Activated CD8-positive, alpha-beta T cell treated with anti-CD3 and anti-CD28 coated beads for 36 hours (primary cell): ENCODE measurements at places on chromosomes 6 and 20.

DNA sequence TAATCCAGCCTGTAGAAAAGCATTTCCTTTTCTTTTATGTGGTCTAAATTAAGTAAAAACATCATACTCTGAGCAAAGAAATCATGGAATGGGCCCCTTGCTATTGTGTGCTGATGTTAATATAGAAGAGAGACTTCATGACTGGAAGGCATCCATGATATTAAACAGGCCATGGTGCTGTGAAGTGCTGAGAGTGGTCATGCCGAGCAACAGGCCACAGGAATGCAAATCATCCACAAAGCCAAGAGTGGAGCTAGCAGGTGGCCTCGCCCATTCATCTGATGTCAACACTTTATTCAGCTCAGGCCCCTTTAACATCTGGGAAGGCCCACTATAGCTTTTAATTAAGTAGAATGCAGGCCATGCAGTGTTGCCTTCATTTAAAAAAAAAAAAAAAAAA, 115.2 kb upstream of the HMGCLL1 start:
- no peak for DNase-seq

DNA sequence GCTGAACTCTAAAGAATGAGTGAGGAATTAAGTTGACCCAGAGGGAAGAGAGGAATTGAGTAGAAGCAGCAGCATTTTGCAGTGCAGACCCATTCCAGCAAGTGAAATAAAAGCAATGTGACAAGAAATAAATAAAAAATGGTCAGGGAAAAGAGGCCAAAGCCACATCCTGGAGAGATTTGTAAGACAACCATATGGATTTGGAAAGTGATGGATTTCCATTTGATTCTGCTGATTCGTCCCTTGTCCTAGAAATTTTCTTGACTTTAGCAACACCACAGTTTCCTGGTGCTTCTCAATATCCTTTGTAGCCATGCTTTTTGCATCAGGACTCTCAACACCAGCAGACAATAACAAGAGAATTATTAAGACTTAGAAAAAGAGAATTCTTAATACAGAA, 29.8 kb downstream of the ANKEF1 start:
- no peak for DNase-seq

DNA sequence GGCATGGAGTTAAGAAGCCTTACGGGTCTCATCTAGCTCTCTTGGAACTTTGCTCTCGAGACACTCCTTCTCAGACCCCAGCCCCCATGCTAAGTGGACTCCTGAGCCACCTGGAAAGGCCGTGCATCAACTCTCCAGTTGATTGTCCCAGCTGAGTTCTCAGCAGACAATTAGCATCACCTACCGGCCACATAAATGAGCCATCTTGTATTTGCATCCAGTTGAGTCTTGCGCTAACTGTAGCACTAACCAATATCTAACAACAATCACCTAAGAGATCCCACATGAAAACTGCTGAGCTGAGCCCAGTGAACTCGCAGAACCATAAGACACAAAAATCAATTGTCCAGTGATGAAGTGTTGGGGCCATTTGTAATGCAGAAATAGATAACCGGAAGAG, 49.7 kb downstream of the PCNA start:
- no peak for DNase-seq

- no peak for DNase-seq
These were observed 76.8 kb downstream of the BMP6 start for GRCh38 chr6:7802662-7803061.

DNA sequence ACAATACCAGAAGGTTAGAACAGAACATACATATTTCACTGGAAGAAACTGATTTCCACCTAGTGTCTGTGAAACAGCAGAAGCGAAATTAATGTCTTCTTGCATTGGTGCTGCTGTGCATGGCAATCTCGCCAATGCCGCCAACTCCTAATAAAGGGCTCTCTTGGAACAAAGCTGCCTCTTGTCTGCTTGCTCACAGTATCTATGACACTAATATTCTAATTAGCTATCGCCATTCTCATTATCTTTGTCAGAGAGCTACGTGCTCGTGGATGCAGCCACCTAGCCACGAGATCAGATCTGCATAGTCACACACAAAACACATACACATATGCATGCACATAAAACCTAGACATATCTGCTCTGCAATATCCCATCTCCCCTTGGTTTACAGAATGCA, 145.9 kb upstream of the OLIG3 start:
- no peak for DNase-seq

- peak; percentile 33 for DNase-seq
These were observed 1.3 kb upstream of the NDUFAF4 start for GRCh38 chr6:96899019-96899418.

GRCh38 chr20:1900321-1900801, 5.2 kb downstream of the SIRPA start:
- peak; percentile 11 for DNase-seq

DNA sequence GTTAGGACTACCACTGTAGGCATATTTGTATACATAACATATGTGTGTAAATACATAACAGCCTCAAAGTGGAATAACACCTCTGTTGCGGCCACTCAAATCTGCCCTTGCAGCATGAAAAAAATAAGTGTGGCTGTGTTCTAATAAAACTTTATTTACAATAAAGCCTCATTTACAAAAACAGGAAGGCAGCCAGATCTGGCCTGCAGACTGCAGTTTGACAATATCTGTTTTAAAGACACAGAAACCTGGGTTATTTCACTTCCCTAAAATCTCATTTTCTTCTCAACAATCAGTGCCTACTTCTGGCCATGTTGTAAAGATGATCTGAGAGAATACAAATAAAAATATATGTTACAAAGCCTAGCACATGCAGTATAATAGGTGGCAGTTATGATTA, 53.9 kb upstream of the SCML4 start:
- DNase-seq = no peak

DNA sequence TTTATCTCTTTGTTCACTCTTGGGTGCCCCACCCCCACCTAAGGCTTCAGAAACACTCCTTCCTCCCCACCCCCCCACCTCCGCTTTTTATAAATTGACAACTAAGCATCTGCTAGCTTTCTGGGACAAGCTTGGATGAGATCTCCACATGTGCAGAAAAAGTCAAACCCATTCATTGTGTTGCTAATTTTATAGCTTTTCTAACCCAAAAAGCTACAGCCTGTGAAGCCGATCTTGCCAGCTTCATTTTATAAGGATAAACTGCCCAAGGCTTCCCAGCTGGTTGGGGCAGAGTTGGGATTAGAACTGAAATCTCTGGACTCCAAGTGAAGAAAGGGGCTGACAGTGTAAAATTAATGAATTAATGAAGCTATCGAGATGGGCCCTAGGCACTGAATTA, 24.1 kb downstream of the BPIFB4 start:
- no peak for DNase-seq

DNA sequence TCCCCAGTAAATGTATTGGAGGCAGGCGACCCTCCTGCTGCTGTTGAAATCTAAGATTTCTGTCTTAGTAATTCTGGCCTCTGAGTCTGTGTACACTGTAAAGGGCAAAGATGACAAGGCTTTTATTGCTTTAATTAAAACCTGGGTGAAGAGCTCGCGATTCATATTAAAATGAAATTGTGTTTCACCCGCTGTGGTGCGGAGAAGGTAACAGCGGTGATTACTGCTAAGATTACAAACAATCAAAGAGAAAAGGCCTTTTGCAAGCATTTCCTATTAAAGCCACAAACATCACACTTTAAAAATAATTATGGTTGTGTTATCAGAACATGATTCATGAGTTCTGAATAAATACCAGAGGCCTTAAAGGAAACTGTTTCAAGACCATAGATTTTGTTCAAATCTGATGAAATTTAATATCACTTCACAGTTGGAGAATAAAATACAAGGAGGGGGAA, 69.3 kb downstream of the TOX2 start:
- peak; percentile 31 for DNase-seq

DNA sequence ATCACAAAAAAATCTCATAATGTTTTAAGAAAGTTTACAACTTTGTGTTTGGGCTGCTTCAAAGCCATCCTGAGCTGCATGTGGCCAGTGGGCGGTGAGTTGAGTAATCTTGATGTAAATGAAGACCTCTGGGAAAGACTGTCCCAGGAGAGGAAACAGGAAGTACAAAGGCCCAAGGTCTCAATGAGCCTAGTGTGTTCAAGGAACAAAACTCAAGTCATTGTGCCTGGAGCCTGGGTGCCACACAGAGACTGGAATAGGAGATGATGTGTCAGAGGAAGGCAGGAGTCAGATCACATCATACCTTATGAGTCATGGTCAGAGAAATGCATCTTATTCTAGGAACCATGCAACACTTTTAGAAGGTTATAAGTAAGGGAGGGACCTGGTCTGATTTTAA, 51.5 kb downstream of the COL19A1 start:
- peak; percentile 34 for DNase-seq

GRCh38 chr6:136921936-136922684, at the start of gene SLC35D3:
TSS of gene SLC35D3 (plus strand) at chr6:136922301. CDS start at chr6:136922429, 128 bp downstream.
- DNase-seq = peak; percentile 18

DNA sequence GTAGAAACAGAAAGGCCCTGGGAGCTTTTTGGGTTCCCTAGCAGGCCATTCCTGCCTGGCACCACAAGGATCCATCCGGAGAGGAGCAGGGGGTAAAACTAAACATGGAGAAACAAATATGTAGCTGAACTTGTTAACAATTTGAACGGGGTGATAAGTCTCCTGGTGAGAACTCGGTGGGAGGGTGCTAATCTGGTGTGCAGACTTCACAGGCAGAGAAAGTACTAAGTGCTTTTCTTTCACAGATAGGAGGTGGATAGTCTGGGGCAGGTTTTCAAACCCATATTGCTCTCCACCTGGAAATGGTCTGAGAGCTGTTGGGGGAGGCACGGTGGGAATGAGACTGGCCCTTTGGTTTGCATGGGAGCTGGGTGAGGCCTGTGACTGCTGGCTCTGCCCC, 196.3 kb upstream of the FUT9 start:
- no peak for DNase-seq

GRCh38 chr6:69835414-69836179, 30.8 kb upstream of the COL19A1 start:
- DNase-seq = peak; percentile 24

DNA sequence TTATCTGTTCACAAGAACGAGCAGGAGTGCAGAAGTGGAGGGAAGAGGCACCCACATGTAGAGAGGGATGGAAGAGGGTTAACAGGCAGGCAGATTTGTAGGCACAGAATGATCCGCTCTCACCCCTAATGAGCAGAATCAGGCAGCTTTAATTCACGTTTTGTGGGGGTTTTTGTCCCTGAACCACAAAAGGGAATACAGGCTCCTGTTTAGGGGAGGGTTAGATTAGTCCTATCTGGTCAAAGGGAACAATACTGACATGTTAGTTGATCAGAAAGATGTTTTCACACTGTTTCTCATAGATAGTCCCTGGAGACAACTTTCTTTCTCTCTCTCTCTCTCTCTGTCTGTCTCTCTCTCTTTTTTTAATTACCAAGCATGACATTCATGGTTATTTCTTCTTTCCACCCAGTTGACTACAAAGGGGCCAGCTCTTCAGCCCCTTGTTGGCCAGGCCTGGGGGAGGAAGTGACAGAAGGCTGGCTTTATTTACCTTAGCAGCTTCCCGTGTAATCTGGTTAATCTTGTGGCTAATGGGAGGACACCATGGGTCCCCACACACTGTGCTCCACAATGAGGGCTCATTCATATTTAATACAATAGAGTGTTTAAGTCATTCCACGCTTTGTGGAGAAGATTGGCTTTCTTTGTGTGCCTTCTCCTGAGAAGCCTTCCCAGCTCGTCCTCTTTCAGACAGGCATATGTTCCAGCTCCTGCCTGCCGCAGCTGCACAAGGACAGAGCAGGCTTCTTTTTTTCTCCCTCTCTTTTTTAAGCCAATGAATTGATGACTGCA, 958.8 kb downstream of the TFAP2A start:
- no peak for DNase-seq

GRCh38 chr6:111841822-111842221, 31.4 kb downstream of the FYN start:
- peak; percentile 76 for DNase-seq

GRCh38 chr6:25435416-25435985, 156.3 kb downstream of the CARMIL1 start:
- no peak for DNase-seq

GRCh38 chr6:137775227-137775626, 91.8 kb upstream of the TNFAIP3 start:
- DNase-seq = no peak

DNA sequence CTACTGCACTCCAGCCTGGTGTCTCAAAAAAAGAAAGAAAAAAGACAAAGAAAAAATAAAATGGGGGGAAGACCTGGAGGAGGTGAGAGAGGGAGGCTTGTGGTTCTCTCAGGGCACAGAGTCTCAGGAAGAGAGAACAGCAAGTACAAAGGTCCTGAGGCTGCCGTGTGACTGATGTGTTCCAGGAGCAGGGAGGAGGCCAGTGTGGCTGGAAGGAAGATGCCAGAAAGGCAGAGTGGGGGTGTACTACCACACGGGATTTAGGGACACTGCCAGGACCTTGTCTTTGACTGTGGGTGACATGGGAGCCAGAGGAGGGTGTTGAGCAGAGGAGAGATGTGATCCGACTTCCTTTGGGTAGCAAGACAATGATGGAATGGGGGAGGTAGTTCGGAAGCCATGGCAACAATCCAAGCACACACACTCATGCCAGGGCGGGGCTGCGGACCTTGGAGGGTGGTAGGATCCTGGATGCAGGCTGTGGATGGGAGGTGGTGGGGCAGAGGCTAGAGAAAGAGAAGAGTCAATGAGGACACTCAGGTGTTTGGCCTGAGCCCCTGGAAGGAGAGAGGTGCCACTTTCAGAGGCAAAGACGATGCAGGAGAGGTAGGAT, 136.4 kb upstream of the PTPN1 start:
- no peak for DNase-seq

DNA sequence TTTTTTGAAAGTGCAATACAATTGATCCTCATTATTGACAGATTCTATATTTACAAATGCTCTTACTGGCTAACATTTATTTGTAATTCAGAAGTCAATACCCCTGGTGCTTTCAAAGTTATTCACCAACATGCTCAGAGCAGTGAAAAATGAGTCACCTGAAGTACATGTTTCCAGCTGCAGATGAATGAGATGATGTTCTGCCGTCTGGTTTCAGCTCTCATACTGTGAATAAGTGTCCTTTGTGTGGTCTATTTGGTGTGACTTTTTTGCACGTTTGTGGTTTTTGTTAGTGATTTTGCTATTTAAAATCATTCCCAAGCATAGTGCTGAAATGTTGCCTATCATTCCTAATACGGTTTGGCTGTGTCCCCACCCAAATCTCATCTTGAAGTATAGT, 22.3 kb upstream of the EYA4 start:
- DNase-seq = no peak

DNA sequence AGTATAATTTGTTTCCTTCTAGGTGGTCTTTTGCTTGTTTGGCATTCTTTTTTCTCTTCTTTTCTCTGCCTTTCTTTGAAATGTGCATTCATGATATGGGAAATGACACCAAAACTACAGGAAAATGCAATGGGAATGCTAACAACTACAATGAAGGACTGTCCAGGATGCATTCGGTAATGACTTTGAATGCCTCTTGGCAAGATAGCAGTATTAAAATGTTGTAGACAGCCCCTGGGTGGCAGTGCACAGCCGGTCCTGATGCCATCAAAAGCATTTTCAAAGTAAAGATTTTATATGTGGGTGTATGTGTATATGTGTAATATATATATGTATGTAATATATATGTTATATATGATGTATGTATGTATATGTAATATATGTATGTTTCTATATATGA, 218.8 kb upstream of the MMS22L start:
- DNase-seq = no peak

- no peak for DNase-seq
These were observed 23.1 kb downstream of the FRMD1 start for GRCh38 chr6:168055696-168056489.
